Cortex of kidney (tissue), 1 donor: ENCODE measurements at places on chromosomes 16 and 17.

DNA sequence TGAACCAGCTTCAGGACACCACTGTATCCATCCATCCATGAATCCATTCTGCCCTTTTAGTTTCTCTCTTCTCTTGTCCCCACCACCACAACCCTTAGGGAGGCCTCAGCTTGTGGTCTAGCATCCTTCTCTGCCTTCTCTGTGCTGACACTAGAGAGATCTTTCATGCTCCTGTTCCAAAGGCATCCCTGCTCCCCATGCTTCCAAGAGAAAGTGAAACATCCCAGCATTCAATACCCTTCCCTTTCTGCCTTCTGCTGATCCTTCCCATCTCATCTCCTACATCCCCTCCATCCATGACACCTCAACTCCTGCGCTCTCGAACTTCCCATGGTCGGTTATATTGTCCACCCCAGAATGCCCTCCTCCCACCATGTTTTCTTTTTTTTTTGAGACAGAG, 10.0 kb downstream of the RAPGEFL1 start:
- DNase-seq: no peak

GRCh38 chr17:41153856-41154255, 4.2 kb upstream of the KRTAP4-5 start:
- no peak for DNase-seq

DNA sequence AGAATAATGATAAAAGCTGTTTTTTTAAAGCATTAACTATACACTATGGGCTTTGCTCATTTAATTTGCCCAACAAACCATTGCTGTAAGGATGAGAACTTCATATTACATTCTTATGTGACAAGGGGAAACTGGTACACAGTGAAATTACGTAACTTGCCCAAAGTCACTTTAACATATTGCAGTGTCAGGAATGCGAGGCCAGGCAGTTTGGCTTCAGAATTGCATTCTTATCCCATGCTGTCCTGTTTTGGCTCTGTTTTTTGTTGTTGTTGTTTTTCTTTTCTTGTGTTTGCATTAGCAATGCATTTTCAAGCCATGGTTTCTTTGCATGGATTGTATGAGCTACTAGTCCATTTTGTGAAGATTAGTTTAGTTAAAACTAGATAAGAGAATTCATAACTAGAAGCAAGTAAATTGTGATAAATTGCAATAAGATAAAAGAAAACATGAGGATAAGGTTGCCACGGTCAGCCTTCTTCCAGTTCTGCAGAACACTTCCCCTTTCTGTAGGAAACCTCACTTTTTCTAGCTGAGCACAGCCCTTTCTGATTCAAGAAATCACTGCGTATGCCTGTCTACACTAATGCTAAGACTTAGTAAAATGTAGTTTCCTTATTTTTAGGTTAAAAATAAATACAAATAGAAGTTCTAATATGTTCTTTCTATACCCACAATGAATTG, 221.3 kb upstream of the KCNJ16 start:
- DNase-seq: no peak

- no peak for DNase-seq
Observed at GRCh38 chr17:9470171-9470570, 105.4 kb downstream of the STX8 start.

GRCh38 chr17:55433029-55433628, 11.5 kb upstream of the MMD start:
- DNase-seq: no peak

DNA sequence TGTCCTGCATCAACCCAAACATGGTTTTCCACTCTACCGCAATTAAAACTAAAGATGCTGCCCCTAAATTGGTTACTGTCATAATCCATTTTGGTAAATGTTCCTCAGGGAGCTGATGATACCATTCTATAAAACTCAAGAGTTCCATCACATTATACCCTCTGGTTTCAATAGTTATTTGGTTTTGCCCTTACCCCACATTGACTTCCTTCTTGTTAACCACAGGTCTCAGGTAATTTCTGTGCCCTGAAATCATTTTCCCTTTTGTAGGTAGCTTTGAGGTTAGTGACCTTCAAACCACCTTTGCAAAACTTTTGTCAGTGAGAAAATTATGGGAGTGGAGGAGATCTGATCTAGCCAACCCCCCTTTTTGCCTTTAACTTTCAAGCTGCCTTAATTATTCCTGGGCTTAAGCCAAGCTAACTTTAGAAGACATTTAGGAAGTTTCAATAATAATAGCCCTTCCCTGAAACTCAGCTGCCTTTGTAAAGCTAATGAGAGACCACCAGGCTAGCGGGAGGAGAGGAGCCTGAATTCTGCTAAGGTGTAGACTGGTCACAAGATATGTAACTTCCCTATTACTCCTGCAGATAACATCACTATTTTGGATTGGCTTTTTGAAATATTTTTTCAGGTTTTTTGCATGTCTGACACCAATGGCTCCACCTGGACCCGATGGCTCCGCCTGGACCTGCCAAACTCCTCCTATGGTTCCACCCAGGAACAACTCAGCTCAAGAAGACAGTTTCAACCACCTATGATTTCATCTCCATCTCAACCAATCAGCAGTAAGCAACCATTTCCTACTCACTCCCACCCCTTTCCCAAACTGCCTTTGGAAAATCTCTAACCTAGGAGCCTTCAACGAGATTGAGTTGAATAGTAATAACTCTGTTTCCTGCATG, 224.9 kb downstream of the HS3ST3B1 start:
- no peak for DNase-seq

DNA sequence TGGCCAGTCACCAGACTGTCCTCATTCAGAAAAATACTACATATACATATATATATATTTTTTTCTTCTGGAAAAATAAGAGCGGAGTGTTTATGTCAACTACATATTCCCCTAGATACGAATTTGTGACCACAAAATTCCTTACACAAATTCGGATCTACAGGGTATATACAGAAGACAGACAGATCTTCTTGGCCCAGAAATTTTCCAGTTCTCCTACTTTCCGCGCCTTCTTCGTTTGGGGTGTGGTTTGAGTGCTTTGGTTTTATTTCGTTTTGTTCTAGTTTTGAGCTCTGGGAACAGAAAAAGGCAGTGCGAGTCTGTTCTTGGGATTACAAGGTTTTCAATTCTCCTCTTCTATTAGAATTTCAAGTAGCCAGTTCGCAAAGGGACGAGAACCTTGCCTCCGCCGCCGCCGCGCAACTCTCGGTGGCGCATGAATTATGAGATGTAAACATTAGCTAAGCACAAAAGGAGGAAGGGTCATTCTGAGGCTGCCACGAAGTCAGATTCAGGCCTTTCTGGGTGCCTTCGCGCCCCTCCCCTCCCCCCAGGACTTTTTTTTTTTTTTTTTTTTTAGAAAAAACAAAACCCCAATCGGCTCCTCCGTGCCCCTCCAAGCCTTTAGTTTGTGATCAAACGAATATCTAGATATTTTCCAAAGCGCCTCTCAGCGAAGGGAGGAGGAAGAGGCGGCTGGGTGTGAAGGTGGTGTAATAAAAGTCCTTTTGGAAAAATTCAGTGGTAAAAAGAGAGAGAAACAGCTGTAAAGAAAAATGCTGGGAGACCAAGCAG, 1.8 kb upstream of the HOXB4 start:
- no peak for DNase-seq

- DNase-seq: no peak
Observed at GRCh38 chr17:19766421-19767270, 18.5 kb upstream of the ALDH3A1 start.

DNA sequence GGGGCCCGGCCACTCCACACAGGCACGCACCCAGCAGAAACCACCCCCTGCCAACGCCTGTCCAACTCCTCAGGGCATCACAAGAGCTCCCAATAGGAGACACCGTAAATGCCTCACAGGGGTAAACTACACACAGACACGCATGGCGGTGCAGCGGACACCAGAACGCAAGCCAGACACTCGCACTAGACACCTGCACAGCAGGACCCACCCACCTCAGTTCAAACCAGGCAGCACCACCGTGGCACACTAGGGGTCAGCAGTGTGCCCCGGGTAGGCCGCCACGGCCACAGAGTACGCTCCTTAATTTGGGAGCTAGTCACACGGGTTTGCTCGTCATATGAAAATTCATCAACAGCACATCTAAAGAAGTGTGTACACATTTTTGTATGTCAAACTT, 3.4 kb downstream of the SLC38A10 start:
- no peak for DNase-seq

GRCh38 chr17:9229826-9230201, 208.5 kb downstream of the NTN1 start:
- no peak for DNase-seq

DNA sequence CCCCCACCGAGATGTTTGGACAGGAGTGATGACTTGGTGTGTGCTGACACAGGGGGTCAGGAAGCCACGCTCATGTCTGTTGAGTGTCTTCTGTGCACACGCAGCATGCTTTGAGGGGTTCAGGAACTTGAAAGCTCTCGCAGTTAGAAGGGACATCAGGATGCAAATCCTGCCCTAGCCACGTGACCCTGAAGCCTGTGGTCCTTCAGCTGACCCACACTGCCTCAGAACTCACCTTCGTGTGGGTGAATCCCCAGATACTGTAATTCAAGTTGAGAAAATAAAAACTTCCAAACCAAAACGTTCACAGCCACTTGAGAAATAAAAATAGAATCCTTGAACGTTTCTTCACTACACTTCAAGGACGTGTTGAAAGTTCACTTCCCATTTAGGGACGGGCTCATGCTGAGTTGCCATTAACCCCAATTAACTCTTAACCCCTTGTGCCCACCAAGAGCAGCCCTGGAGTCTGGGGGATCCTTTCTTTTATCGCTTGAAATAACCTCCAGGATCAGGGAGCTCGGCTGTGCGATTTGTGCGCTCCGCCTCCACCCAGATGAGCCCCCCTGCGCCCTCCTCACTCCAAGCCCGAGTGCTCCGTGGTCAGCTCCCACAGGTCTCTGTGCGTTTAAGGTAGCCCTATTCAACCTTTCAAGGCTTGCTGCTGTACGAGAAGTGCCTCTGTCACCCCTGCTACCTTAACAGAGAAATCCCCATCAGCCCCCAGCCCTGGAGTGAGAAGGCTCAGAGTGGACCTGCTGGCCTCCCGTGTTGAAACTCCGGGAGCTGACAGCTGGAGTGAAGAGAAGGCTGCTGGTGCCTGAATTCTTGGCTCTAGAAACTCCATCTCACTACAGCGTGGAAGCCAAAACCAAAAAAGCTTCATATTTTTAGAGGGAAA, 36.2 kb upstream of the NAT9 start:
- no peak for DNase-seq

DNA sequence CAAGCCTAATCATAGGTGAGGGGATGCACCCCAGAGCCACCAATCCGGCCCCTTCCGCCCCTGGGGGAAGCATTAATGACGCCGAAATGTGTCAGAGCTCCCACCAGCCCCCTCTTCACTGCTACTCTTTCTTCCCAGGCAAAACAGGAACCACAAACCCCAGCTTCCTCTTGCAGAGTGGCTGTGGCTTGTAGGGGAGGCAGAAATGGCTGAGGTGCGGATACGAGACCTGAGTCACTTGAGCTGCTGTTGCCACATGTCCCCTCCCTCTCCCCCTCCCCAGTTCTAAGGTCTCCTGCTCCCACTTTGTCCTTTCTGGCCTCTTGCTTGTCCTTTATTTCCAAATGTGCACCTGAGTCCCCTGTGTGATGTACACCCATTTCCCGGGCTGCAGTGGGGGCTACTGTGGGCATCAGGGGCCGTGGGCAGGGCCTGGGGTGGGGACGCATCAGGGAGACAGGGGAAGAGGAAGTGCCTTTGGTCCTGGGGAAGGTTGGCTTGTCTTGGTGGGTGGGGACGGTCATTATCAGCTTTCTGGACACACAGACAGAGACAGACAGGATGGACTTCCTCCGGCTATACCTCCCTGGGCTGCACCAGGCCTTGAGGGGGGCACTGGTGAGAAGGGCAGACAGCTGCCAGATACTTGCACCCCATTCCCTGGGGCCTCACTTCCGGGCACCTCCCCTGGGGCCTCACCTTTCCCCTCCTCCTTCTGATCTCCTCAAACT, at the start of gene APOBR:
TSS of gene APOBR (plus strand) at position 523 of the 731 bp plus-strand sequence. CDS start at position 562, 39 bp downstream.
- DNase-seq: no peak

- no peak for DNase-seq
Observed at GRCh38 chr16:83952587-83952939, 477 bp upstream of the OSGIN1 start.

DNA sequence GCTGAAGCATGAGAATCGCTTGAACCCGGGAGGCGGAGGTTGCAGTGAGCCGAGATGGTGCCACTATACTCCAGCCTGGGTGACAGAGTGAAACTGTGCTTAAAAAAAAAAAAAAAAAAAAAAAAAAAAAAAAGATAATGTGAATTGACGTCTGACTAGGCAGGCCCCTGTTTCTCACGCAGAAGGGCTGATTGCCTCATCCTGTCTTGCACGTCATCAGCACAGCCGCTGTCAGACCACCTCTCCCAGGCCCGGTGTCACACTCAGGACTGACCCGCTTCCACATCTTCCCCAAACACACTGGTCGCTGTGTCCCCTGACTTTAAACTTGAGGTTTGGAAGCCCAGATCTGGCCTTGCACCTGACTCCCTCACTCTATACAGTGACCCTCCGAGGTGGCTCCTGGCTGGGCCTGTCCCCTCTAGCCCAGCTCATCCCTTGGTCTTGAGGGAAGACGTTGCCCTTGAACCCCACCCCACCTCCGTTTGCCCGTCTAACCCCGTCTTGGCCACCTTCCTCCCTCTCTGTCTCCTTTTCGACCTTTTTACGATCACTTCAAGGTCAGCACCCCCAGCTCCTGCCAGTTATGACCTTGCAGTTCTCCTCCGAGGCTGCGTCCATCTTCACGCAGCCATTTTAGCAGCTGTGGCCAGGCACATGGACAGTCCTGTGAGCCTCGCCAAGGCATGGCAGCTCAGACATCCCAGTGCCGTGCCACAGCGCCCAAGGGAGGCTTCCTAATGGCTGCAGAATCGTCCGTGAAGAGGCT, 149.9 kb upstream of the PLCG2 start:
- DNase-seq: no peak

DNA sequence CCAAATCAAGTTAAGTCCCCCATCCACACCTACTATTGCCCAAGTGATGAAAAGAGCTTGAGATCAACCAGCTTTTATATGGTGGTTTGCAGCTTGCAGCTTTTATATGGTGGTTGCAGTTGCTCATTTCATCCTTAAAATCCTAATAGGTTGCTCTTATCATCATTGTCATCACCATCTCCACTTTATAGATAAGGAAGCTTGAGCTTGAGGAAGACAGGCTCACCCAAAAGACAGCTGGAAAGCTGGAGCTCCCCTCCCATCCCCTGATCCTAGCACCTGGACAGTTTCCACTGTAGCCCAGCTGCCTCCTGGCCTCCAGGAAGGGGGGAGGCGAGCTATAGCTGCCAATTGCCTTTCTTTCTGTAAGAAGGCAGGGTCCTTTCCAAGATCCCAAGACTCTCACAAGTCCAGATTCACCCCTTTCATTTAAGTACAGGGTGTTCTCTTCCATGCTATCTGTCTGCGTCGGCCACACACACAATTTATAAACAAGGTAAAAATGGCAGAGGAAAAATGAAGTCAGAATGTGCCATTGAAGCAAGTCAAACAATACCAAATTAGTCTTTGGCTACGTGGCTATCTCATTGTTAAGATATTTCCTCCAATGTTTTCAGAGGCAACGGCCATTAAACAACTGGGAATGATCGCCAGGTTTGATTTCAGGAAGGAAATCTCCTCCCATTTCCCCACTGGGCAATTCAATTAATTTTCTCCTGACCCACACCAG, 63.3 kb downstream of the PECAM1 start:
- no peak for DNase-seq

GRCh38 chr16:73418051-73418450, 370.1 kb upstream of the ZFHX3 start:
- no peak for DNase-seq
